Stimulated activated naive B cell treated with anti-CD40 and anti-IgM and Interleukin-4, amounts not matched to agents 10 μg/mL and 1 μg/mL and 100 μg/mL, for 72 hours (primary cell): ENCODE measurements at places on chromosomes 6 and 20.

GRCh38 chr6:166952121-166952520, 4.2 kb downstream of the RNASET2 start:
- DNase-seq = no peak

GRCh38 chr6:81689580-81689979, 62.9 kb downstream of the TENT5A start:
- no peak for DNase-seq

DNA sequence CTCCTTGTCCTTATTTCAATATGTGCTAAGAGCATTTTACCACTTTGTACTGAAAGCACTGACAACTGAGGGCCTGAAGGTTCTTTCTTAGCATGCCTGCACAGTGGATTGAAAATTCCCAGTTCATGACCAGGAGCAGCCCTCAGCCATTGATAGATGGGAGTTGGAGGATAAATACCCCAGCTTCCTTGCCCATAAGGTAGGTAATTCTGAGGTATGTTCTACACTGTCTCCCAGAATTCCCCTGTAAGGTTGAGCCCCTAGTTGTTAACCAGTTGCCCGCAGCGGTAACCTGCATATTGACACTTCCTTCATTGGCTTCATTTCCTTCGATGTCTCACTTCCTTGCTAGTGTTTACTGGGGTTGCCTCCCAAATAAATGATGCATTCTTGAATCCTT, 162.0 kb downstream of the CDC5L start:
- no peak for DNase-seq

DNA sequence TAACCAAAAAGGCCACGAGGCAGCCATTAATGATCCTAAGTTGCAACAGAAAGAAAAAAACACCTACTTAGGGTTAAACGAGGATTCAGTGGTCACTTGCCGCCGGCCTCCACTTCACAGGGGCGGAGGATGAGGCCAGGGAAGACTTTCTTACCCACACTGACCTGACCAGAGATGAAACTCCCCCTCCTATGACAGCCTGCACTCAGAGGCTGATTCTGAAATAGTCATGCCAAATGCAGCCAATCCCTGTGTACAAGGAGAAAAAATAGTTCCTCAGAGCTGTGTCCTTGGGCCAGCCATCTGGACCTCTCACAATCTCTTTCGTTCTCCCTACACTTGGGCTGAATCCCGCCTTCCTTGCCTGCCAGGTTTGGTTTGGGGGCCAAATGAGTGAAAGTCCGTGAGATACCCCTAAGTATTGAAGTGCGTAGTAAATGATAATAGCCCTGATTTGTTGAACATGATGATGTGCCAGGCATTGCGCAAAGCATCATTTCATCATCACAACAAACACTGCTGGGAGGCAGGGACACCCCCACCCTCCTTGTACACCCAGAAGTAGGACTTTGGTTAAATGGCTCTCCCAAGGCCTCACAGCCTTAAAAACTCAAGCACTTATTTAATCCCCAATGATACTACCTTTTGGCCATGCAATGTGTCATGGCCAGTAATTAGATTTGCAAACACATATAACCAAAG, 3.2 kb upstream of the IRF4 start:
- DNase-seq = no peak

- DNase-seq = peak; percentile 53
Observed at GRCh38 chr20:35600993-35601973, 14.3 kb upstream of the SPAG4 start.

GRCh38 chr6:42326248-42326647, 108.6 kb upstream of the MRPS10 start:
- DNase-seq = no peak

DNA sequence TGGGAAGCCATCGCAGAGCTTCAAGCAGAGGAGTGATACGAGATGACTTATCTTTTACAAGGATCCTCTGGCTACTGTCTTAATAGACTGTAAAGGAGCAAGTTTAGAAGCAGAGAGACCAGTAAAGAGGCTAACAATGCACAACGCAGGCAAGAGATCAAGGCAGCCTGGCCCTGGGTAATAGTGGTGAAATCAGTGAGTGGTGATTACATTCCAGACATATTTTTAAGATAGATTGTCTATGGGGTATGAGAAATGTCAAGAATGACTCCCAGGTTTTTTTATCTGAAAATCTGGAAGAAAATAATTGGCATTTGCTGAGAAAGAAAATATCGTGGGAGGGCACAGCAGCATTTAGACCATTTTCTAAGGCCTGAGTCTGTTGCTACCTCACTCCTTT, 213.6 kb upstream of the HTR1E start:
- DNase-seq = no peak

DNA sequence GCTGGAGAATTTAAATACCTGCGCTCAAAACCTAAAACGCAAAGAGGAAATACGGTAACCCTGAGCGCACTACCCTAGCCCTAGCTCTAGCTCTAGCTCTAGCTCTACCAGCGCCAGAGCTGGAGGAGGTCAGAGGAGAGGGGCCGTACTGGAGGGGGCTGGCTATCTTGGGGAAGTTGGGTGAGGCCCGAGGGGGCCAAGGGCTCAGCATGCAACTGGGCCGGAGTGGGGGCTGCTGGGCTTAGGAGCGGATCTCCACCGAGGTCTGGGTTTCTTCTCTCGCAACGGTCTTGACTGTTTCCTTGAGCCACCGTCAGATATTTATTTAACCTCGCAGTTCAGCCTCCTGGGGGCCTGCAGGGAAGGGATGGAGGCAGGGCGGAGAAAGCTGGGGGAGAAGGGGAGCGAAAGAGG, 91.0 kb downstream of the NCR2 start:
- peak; percentile 33 for DNase-seq

GRCh38 chr6:96104910-96105309, 89.1 kb downstream of the FUT9 start:
- no peak for DNase-seq

- DNase-seq = no peak
Observed at GRCh38 chr6:51213811-51214210, 395.1 kb downstream of the TFAP2B start.

GRCh38 chr20:41261790-41262717, 55.5 kb downstream of the ZHX3 start:
- no peak for DNase-seq

DNA sequence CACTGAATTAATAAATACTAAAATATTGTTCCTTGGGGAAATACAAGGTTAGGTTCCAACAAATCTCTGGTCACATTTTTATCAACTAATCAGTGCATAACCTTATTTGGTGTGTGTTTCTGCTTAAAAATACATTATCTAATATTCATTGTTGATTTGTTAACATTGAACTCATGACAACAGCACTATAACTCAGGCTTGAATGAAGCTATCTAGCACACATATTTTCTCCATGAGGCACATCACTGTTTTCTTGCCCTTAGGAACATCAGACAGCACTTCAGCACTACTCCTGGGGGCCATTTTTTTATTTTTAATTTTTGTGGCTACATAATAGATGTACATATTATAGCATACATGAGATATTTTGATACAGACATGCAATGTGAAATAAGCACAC, 277.2 kb upstream of the NT5E start:
- DNase-seq = no peak
